Naive thymus-derived CD4-positive, alpha-beta T cell (primary cell): ENCODE measurements at places on chromosomes 4 and X.

GRCh38 chr4:139866276-139866962 is 200.8 kb downstream of the MGST2 start:
- DNase-seq = no peak

GRCh38 chrX:15864023-15864422 is 9.4 kb upstream of the AP1S2 start:
- no peak for DNase-seq

GRCh38 chr4:48388525-48389154 is 47.3 kb downstream of the SLAIN2 start:
- DNase-seq = no peak

DNA sequence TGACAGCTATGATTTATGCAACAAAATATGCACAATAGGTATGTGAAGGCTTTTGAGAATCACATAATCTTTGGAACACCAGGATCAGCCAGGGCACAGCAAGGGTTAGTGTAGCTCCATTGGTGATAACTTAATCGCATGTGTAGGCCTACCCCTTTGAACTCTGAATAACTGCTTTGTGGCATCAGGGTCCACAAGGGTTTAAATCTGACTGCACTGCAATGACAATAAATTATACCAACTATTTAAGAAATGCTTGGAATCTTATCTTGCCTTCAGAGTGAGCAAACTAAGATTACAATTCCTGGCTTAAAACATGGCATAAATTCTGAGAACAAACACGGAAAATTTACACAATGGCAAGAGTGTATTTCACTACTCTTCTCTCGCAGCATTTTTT is 245.8 kb downstream of the FBXO8 start:
- DNase-seq = no peak

- no peak for DNase-seq
These were observed 6.7 kb downstream of the MANBA start for GRCh38 chr4:102754044-102754443.

GRCh38 chrX:790041-790506 is 159.5 kb downstream of the SHOX start:
- DNase-seq = no peak

- no peak for DNase-seq
These were observed 69.8 kb downstream of the SHROOM3 start for GRCh38 chr4:76504613-76505465.
